Neural crest cell (in vitro differentiated cells): ENCODE measurements at places on chromosomes 4 and X.

DNA sequence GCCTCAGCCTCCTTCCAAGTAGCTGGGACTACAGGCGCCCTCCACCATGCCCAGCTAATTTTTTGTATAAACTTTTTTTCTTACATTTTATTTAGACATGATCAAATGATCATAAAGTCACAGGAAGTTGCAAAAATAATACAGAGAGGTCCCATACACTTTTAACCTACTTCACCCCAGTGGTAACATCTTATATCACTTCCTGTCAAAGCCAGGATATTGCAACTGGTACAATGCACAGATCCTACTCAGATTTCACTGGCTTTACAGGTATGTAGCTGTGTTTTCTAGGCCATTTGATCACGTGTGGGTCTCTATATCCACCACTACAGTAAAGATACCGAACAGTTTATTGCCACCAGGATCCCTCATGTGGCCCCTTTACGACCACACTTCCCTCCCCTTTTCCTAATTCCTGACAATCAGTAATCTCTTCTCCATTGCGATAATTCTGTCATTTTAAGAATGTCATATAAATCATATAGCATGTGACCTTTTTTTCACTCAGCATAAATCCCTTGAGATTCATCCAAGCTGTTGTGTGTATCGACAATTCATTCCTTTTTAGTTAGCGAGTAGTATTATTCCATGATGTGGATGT is 18.0 kb downstream of the RPS6KA3 start:
- no peak overlapping the region for H3K4me3 ChIP-seq
- no peaks in the 10 kb centered on the region for H3K4me1 ChIP-seq
- H3K27ac ChIP-seq, result no peak overlapping the region
- DNase-seq, result no peak
- H3K36me3 ChIP-seq, result peaks cover 17% of the 10 kb centered on the region
- H3K27me3 ChIP-seq, result no peaks in the 10 kb centered on the region

DNA sequence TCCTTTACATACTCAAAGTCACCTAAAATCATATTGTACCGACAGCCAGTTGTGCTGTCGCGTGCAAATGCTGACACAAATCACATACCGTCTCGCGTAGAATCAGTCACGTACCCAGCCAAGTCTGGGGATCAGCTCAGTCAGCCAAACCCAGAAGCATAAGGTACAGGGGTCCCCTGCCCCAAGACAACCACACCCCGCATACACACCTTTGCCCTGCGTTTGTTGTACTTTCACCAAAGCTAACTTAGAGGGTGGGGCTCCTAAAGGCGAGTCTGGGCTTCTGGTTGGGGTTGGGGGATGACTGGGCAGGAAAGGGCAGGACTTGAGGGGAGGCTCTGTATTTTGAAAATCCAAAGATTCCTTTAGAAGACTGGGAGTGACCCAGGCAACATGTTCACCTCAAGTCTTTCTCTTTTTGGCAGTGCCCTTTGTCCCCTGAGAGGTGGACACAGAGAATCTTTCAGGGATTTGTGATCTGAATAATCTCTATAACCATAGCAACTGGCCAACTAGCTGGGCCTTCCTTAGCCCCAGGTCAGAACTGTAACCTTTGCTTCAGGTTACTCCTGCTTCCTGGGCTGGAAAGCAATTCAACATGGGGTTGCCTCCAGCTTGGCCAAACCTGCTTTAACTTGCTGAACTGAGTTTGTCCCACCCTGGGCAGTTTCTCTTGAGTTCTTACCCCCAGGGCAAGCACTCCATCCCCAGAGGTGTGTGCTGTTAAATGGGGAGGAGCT is 992 bp downstream of the GDPD2 start:
- no peak for DNase-seq
- H3K27ac ChIP-seq, result no peak overlapping the region
- H3K4me3 ChIP-seq, result peak overlapping the region; percentile 32
- no peaks in the 10 kb centered on the region for H3K27me3 ChIP-seq
- peaks cover 30% of the 10 kb centered on the region for H3K4me1 ChIP-seq

DNA sequence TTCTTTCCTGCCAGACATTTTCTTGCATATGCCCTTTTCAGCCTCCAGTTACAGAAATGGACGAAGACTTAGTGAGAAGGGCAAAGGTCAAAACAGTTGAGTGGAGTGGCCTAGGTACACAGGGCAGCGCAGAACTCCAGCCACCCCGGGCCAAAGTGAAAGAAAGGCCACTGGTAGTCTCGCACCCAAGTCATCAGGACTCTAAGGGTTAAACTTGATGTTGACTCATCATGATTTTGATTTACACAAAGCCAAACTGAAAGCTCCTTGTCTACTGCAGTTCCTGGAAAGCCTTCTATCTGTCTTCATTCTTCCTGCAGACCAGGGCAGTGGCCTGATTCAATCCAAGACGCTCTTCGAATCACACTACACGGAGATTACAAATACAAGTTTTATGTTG is 2.6 kb upstream of the IL13RA1 start:
- peaks cover 13% of the 10 kb centered on the region for H3K4me1 ChIP-seq
- no peak overlapping the region for H3K27ac ChIP-seq
- peaks cover 5% of the 10 kb centered on the region for H3K36me3 ChIP-seq
- H3K27me3 ChIP-seq, result peaks cover 5% of the 10 kb centered on the region

DNA sequence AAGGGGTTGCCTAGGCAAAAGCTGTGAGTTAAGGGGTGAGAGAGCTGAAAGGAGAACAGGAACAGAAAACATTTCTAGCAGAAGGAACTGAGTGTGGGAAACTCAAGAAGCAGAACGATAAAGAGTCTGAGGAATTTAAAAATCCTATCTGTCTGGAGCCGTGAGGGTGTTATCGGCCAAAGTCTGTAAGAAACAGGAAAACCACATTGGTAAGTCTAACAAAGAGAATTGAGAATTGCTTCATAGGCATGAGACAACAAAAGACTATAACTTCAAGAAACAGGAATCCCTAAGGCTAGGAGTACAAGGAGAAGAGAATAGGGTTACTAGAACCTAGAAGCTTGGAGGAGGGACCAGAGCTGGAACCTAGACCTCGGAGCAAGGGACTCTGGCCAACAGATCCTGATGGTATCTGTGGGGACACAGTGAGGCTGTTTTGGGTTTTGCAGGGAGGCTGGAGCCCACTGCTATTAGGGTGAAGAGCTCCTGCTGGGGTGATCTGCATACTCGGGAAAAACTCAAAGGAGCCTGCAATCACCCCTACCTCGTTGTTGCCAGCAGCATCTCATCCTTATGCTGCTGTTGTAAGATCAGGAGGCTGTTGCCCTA is 175.6 kb downstream of the FBXO8 start:
- no peaks in the 10 kb centered on the region for H3K4me1 ChIP-seq
- DNase-seq, result no peak
- peaks cover 43% of the 10 kb centered on the region for H3K27me3 ChIP-seq
- H3K36me3 ChIP-seq, result no peaks in the 10 kb centered on the region

DNA sequence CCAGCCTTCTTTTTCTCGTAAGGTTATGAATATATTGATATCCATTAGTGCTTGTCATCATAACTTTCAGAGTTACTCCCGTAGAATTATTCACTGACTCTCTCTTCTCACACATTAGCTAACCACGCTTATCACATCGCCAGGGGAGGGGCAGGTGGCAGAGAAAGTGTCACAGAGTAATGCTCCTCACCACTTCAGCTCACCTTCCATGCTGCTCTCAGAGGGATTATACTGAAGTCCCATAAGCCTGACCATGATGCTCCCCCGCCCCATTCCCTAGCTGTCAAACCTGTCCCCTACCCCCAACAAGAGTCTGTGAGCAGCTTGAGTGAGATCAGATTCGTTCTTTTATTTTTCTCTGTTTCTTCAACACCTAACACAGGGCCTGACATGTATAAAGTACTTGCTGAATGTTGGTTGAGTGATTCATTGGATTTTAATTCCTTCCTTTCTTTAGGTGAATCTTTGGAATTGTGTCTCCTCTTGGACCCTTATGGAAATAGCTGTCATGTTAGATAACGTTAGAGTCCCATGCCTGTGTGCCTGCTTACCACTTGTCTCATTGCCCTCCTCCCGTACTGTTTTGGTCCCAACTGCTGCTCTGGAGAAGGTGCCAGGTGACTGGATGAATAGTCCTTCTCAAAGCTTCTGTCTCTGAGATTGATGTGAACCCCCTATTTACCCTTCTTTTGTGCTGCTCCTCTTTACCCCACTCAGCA is 55.1 kb downstream of the RS1 start:
- no peaks in the 10 kb centered on the region for H3K27me3 ChIP-seq
- peaks cover 7% of the 10 kb centered on the region for H3K36me3 ChIP-seq
- peaks cover 12% of the 10 kb centered on the region for H3K4me1 ChIP-seq
- no peak overlapping the region for H3K27ac ChIP-seq

DNA sequence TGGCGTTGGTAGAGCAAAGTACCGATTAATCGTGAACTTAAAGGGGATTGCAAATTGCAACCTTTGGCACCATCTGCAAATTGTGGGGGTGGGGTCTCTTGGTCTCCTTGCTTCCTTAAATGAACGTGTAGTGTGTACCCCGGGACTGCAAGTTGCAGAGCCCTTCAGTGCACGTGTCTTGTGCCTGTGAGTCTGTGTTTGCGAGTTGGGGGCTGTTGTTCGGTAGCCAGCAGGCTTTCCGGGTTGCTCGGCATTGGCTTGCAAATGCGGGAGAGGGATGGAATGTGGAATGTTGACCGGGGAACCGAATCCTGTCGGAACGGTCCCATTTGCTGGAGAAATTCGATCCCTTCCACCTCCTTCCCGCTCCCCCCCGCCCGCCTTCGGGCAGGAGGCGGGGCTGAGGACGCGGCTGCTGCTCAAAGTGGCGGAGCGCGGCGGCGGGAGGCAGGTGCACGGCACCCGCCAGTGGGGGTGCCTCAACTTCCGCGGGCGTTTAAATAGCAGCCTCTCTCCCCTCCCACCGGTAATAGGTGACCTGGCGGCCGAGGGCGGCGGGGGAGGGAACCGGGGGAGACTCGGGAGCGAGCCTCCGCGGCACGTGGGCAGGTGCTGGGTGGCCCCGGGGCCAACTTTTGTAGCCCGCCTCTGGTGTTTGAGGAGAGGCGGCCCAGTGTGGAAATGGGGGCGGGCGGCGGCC is 1.5 kb downstream of the JADE1 start:
- H3K4me3 ChIP-seq, result peak overlapping the region; percentile 92
- no peaks in the 10 kb centered on the region for H3K27me3 ChIP-seq
- peaks cover 16% of the 10 kb centered on the region for H3K4me1 ChIP-seq
- H3K36me3 ChIP-seq, result no peaks in the 10 kb centered on the region
- DNase-seq, result peak; percentile 70

GRCh38 chr4:8594097-8595038 is 1.8 kb downstream of the CPZ start:
- no peaks in the 10 kb centered on the region for H3K36me3 ChIP-seq
- H3K4me3 ChIP-seq, result no peak overlapping the region
- no peak overlapping the region for H3K27ac ChIP-seq

GRCh38 chr4:3520276-3520675 is 11.9 kb downstream of the LRPAP1 start:
- no peaks in the 10 kb centered on the region for H3K36me3 ChIP-seq
- no peak for DNase-seq
- no peak overlapping the region for H3K4me3 ChIP-seq
- H3K27me3 ChIP-seq, result no peaks in the 10 kb centered on the region

- no peaks in the 10 kb centered on the region for H3K27me3 ChIP-seq
- DNase-seq, result no peak
- peaks cover 12% of the 10 kb centered on the region for H3K4me1 ChIP-seq
- no peak overlapping the region for H3K4me3 ChIP-seq
Observed at GRCh38 chr4:157808796-157809383, 363.9 kb downstream of the GASK1B start.

DNA sequence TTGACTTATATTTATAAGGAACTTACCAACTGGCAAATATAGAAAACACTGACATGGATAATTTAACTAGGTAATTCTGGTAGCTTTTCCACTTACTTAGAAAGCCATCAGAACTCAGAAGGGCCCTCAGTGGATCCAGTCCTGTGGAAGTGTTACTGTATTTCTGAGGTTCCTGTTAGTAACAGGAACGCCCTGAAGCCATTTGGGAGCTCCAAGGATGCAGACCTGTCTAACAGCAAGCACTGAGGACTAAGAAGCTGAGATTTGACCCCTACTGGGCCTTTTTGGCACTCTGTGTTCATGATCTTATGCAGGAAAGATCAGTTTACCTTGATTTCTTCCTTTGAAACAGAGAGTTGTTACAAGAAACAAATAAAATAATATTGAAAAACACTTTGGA is 46.0 kb upstream of the TLL1 start:
- H3K4me3 ChIP-seq, result no peak overlapping the region
- H3K36me3 ChIP-seq, result peaks cover 4% of the 10 kb centered on the region
- no peaks in the 10 kb centered on the region for H3K27me3 ChIP-seq
- DNase-seq, result no peak

DNA sequence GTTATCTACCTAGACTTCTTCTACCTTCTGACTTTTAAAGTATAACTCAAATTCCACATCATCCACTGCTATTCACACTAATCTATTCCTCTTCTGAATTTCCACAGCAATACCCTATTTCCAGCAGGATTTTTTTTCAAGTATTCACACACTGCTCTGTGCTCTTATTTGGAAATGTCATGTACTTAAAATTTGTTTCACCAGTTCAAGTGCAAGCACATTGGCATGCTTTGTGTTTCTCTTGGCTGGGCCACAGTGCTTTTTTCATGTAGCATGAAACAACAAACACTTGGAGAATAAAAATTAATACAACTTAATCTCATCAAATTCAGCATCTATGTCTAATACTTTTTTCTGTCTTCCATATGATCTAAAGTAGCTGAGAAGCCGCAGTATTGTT is 161.8 kb upstream of the PCDH18 start:
- peaks cover 6% of the 10 kb centered on the region for H3K4me1 ChIP-seq
- no peak for DNase-seq
- no peak overlapping the region for H3K27ac ChIP-seq
- H3K4me3 ChIP-seq, result no peak overlapping the region
- no peaks in the 10 kb centered on the region for H3K27me3 ChIP-seq

GRCh38 chr4:173218411-173219125 is 50.0 kb downstream of the GALNT7 start:
- no peak overlapping the region for H3K4me3 ChIP-seq
- DNase-seq, result no peak
- H3K27me3 ChIP-seq, result no peaks in the 10 kb centered on the region
- H3K4me1 ChIP-seq, result no peaks in the 10 kb centered on the region
- H3K27ac ChIP-seq, result no peak overlapping the region
- H3K36me3 ChIP-seq, result peaks cover 7% of the 10 kb centered on the region
